SK-N-MC (cell line): ENCODE measurements at places on chromosomes 7 and 10.
A peak's percentile ranks its signal among the peaks of the same experiment; 100 is the strongest.

DNA sequence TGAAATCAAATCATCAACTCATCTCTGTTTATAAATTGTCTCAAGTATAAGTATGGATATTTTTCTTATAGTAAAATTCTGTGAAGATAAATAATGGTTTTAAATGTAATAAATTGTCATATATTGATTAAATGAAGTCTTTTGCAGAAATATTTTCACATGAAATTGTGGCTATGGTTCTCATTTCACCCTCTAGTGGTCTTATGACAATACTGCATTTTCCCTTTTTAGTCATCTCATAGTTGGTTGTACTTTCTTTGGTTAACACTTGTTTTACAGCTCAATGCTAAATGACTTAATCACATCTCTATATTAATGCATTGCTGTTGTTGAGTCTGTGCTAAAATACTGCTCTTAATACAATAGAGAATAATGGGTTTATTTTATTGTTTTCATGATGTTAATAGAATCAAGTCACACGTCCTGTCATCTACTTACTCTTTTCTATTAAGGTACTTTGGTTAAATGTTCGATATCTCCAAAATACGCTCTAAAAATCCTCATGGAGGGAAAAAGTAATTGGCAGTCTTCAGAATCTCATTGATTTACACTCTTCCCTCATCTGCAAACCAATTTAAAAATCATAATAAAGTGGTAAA lies 38.0 kb upstream of the CACNA2D1 start:
- no peak for DNase-seq

DNA sequence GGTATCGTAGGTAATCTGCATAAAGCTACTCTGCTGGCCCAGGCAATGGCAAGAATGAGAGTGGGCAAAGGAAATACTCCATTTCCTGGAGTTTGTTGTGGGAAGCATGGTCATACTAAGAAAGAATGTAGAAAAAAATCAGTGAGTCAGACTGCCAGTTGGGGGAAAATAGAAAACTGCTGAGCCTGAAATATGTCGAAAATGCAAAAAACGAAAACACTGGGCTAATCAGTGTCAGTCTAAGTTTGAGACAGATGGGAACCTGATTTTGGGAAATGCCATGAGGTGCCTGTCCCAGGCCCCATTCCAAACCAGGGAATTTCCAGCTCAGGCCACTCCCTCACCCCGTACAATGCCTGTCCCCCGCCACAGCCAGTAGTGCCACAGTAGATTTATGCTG lies 150.0 kb downstream of the ZNF33B start:
- DNase-seq, result no peak

GRCh38 chr10:96275685-96276418 lies 4.5 kb upstream of the BLNK start:
- DNase-seq, result no peak

- no peak for DNase-seq
Observed at GRCh38 chr10:95122736-95123135, 53.4 kb upstream of the CYP2C8 start.

DNA sequence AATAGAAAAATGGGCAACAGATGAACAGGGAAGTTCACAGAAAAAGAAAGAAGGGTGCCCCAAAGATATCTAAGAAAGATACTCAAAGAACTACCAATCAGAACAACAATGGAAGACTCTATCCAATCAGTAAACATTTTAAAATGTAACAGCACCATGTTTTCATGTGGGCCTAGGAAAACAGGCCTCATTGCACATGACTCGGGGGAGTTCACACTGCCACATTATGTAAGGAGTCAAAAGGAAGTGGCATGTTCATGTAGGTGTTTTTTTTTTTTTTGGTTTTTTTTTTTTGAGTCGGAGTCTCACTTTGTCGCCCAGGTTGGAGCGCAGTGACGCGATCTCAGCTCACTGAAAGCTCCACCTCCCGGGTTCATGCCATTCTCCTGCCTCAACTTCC lies 132.2 kb downstream of the USP6NL start:
- DNase-seq, result no peak

DNA sequence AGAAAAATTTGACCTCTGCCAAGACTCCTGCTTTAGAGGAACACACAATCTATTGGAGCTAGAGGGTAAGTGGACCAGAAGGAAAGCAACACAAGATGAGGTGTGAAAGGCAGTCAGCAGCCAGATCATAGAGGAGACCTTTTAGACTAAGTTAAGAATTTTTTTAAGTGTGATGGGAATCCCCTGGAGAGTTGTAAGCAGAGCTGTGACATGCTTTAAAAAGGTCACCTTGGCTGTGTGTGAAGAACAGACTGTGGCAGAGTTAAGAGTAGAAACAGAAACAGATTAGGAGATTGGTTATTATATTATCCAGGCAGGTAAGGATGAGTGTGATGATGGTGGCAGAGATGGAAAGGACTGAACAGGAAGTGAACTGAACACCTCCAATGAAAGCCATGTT lies 23.5 kb downstream of the CPEB3 start:
- no peak for DNase-seq

GRCh38 chr10:67306588-67307205 lies 380.9 kb downstream of the LRRTM3 start:
- DNase-seq, result no peak

GRCh38 chr10:6343305-6344010 lies 140.7 kb downstream of the PFKFB3 start:
- no peak for DNase-seq

DNA sequence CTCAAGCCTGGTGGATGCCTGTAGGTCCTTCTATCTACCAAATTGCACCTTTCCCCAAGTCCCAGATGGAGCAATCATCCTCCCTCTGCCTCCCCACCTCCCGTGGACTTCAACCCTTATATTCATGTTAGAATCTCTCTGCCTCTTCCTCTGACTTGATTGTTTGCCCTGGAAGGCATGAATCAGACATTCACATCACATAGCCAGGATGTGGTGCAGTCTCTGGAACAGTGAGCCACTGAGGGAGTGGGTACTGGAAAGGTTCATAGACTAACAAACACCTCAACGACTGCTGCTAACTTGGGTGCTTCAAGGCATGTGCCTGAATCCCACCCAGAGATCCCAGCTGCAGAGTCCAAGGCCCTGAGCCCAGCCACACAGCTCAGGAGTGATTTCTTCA lies 494.0 kb downstream of the TNS3 start:
- DNase-seq, result no peak

DNA sequence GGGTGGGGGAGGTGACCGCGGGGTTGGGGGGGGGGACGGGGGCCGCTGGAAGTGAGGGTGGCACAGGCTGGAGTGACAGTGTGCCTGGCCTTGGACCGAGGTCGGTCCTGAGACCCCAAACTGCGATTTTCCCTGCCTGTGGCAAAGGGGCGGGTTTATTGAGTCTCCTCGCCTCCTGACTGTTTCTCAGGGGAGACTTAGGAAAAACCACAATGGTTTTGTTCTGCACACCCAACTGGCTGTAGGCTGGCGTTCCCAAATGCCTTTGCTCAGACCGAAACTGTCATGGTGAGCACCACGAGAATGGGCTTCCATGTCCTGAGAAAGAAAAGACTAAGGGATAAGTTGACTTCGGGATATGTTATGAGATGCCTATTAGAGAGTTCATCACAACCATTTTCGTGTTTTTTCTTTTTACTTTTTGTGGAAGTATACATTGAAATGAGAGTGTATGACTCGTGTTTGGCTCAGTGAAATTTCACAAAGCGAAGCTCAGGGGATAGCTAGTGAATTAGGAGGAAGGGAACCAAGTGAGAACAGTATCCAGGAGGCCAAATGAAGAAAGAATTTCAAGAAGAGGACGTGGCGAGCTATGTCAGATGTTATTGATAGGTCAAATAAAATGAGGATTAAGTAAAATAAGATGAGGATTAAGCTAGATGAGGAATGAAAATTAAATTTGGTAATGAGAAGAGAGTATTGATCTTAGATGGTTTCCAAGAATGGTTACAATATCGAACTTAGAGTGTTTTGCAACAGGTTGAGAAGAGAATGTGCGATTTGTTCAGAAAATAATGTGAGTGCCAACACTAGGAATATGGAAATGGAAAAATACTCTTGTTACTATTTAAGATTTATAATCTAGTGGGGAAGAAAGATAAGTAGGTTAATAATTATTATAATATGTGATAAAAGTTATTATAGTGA lies 918 bp downstream of the NET1 start:
- no peak for DNase-seq

GRCh38 chr10:78260680-78261079 lies 227.0 kb downstream of the RPS24 start:
- DNase-seq, result no peak

DNA sequence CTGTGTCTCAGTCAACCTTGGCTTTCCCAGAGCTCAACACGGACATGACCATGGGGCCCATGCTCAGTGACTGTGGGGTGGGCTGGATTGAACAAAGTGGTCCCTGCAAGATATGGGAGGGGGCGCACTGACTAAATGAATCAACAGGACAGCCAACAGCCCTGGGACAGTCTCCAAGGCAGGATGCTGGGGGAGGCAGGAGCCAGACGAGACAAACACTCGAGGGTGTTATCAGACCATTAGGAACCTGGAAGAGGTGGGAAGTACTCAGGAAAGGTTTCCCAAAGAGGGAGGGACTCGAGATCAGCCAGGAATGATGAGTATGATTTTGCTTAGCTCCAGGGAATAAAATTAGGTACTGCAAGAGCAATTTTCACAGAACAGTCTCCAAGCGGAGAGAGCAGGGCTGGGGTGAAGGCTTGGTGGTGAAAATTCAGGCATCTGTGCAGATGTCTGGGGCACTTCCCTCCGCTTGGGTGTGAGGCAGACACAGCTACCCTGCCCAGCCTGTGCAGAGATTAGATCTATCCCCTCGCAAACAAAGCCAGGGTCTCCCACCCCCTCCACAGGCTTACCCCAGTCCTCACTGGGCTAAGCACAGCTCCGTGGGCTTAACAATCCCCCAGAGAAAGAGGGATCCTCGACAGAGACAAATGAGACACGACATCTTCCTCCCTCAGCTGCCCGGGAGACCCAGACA lies 261.1 kb upstream of the ZMIZ1 start:
- DNase-seq, result no peak

DNA sequence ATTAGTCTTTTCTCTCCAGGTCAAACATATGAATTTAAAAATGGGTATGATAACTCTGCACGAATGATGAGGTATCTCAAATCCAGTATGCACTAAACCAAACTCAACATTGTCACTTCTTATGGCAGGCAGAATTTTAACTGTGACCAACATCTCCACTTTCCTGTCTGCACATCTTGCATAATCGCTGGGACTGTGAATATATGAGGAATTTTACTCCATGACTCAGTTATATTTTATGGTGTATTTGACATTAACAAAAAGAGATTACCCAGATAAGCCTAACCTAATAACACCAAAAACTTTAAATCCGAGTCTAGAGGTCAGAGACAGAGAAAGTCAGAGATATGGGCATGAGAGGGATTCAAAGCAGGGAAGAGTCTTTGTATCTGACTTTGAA lies 454.5 kb upstream of the SEMA3D start:
- DNase-seq, result no peak

DNA sequence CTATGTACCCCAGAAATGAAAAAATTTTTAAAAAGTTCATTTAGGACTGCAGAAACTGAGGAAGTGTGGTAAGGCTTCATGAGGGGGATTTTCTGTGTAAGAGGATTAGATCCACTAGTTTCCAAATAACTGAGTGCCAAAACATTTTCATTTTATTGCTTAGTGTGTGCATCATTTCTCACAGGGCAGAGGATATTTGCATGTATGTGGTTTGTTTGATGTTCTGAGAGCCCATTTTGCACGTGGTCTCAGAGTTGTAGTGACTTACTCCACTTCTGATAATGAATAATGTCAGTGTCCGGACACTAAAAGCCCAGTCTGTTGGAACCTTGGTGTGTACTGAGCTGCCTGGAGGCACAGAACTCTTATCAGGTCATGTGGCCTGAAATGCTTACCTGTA lies 299.9 kb downstream of the AUTS2 start:
- DNase-seq, result no peak

DNA sequence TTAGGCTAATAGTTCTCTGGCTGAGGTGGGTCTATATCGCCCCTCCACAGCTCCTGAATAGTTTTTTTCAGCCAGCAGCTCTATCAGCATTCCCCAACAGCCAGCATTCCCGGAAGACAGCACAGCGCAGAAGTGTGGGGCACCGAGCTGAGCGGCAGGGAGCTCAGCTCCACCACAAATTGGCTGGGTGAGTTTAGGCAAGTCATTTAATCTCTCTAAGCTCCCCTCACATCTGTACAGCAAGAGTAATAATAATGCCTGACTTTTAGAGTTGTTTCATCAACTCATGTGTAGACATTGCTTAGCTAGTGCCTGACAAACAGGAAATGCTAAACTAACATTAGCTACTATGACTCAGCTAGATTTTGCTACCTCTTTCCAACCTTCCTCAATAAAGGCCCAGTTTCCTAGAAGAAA lies 247.9 kb upstream of the PTN start:
- DNase-seq, result peak; percentile 44

DNA sequence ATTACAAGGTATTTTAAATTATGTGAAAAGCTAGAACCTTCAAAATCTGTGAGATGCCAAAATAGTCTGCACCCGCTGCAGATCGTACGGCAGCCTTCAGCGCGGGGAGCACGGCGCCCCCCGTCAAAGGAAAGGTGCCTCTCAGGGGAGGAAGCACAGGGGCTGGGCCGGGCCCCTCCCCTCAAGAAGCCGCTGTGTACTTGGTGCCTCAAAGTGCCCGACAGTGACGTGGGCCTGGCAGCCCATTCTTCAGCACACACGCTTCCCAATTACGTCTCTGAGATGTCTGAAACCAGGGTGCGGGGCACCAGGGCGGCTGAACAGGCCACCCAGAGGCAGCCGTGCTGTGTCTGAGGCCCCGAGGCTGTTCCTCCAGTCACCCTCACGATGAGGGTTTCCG lies 116.1 kb downstream of the INPP5A start:
- DNase-seq, result no peak

- no peak for DNase-seq
Observed at GRCh38 chr10:100567826-100568225, 32.1 kb downstream of the HIF1AN start.

DNA sequence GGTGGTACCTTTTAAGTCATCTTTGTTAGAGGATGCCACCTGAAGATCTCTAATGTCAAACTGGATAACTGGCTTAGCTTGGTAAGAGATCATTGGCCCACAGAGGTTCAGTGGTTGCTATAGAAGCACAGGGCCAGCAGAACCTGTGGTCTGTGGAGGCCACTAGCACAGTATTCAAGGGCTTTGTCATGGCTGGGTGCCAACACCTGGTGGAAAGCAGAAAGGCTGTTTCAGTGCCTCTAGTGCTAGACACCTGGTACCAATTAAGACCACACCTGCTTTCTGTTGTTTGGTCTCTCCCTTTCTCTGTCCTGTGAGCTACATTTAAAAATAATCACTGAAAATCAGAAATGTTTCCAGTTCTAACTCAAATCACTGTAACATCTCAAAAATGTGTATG lies 10.0 kb upstream of the PCGF5 start:
- no peak for DNase-seq
